M059J (cell line): ENCODE measurements at places on chromosomes 12 and 14.

DNA sequence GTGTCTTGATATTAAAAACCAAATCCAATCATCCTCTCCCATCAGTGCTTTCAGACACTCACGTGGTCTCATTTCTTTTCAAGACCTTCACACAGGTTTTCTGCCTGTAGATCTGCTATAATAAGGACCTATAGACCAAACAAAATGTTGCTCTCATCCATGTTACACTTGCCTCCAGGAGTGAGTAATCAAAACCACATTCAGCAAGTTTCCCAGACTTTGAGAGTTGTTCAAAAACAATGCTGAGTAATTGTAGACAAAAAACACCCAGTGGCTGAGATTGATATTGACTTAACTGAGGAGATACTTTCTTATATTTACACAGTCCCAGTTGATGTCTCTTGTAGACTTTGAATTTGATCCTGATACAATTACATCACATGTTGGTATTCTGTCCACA, 383.1 kb downstream of the TMEM132D start:
- no peak for DNase-seq

DNA sequence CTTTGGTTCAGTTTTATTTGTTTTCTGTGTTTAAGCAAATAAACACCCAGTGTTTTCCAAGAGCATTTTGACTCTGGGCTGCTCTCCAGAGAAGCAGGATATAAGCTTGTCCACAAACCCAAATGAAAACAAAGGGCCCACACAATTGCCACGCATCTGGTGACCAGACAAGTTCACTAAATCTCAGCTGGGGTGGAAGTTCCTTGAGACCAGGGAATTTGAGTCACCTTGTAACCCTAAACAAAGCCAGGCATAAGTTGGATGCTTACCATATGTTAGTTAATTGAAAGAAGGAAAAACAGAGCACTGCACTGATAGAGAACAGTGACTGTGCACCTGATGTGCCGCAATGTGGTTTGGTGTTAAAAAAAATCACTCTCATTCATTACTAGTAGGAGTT, 1.6 kb upstream of the TXNRD1 start:
- DNase-seq: peak; percentile 94

GRCh38 chr12:123971770-123972456, 718 bp downstream of the CCDC92 start:
- DNase-seq: peak; percentile 53

DNA sequence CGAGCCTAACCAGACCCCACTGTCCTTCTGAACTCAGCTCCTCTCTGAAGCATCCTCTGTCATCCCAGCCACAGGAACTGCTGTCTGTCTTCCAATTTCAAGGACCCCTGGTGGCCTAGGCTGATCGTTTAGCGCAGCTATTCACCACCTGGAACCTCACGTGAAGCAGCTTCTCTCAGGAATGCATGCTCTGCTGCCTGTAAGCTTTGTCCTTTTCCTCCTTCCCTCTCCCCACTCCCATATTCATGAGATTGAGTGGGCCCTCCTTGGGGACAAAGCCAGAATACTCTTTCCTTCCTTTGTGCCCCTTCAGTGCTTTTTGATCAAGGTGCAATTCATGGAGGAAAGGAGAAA, 17.2 kb downstream of the DPF3 start:
- no peak for DNase-seq

DNA sequence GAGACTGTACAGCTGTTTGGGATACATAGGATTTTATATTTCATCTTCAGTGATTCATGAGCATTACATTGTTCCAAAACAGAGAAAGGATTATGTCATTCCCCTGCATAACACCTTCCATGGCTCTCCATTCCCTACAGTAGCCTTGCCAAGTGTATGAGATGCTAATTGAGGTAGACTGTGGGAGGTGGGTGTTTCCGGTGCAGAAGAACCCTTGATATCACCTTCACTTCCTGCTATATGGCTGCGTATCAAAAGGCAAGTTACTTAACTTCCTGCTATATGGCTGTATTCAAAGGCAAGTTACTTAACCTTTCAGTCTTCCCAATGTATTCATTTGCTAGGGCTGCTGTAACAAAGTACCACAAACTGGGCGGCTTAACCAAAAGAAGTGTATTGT, 11.2 kb downstream of the FAR2 start:
- no peak for DNase-seq

DNA sequence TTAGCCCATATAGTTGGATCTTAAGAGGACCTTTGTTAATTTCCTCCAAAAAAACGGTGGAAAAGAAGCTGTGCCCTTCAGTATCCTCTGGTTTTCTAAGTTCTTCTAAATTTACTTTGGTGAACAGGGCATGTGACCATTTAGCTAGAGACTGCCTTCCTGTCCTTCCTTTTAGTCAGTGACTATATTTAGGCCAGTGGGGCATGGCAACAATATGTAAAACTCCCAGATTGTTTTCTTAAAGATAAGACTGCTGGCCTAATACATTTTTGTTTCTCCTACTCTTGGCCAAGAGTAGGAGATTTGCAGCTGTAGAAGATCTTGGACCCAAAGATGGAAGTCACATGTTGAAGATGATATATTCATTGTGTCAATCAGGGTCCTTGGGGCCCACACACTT, 325.1 kb upstream of the DCN start:
- DNase-seq: no peak

GRCh38 chr12:40829738-40830144, 137.5 kb downstream of the CNTN1 start:
- DNase-seq: no peak

DNA sequence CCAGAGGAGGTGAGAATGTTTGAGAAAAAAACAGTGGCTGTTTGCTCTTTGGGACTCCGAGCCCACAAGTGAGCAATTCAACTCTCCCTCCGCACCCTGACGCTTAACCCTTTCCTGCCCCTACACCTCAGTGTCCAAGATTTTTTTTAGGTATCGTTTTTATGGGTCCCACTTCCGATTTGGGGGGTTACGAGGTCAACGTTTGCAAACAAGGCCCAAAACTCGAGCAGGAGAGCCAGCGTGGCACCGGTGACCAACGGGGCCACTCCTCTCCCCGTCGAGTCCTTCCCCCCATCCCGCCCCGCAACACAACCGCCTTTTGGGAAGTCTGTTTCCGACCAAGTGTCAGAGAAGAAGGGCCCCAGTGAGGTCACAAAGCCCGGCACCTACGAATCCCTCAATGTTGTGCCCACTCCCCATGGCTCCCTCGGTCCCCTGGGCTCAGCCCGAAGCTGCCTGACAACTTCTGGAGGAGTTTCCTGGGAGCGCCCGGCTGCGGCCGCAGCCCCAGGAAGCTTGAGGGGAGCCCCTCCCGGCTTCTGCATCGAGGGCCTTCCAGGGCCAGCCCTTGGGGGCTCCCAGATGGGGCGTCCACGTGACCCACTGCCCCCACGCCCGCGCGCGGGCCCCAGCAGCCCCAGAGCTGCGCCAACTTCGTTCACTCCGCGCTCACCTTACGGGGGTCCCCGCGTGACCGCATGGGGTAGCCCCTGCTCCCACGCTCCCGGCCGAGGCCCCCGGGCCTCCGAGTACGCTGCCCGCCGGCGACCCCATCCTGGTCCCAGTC, 1.2 kb downstream of the CDK2AP1 start:
- DNase-seq: peak; percentile 30

GRCh38 chr12:40103043-40103442, 2.8 kb downstream of the SLC2A13 start:
- no peak for DNase-seq

DNA sequence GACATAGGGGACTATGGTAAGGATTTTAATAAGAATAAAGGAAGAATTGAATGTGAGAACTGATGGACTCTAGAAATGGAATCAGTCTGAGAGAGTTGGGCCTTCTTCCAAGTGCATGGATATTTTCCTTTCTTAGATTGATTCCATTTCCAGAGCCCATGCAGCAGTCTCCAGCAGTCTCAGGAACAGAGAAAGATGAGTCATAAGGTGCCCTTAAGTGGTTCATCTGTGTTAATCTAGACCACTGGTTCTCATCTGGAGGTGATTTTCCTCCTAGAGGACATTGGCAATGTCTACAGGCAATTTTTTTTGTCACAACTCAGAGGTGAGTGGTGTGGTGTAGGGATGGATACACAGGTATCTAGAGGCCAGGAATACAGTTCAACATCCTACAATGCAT, 25.9 kb downstream of the TRIM9 start:
- DNase-seq: peak; percentile 62

DNA sequence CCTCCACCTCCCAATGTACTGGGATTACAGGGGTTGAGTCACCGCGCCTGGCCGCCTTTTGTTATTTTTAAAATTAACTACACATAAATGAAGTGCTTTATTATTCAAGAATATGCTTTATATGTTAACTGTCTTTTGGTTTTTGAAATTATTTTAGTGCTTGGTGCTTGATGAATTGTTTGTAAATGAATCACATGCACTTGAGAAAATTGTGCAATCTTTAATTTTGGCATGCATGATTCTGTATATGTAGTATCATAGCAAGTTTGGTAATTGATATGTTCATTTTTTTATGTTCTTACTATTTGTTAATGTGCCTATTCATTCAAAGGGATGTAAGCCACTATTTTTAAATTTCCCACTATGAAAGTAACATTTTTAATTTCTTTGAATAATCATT, 440.9 kb downstream of the NAV3 start:
- DNase-seq: no peak

DNA sequence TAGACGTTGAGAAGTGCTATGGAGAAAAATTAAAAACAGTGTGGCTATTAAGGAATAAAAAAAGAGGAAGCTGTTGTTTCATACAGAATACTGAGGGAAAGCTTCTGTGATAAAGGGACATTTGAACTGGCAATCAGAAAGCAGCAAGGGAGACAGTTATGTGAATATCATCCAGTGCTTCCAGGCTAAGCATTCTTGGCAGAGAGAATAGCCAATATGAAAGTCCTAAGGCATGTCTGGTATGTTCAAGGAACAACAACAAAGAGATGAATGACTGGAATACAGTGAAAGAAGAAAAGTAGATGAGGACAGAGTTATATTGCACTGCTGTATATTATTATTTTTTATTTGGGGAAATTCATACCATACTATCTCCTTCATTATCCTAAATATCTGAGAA, 23.9 kb downstream of the SCAF11 start:
- DNase-seq: peak; percentile 43

DNA sequence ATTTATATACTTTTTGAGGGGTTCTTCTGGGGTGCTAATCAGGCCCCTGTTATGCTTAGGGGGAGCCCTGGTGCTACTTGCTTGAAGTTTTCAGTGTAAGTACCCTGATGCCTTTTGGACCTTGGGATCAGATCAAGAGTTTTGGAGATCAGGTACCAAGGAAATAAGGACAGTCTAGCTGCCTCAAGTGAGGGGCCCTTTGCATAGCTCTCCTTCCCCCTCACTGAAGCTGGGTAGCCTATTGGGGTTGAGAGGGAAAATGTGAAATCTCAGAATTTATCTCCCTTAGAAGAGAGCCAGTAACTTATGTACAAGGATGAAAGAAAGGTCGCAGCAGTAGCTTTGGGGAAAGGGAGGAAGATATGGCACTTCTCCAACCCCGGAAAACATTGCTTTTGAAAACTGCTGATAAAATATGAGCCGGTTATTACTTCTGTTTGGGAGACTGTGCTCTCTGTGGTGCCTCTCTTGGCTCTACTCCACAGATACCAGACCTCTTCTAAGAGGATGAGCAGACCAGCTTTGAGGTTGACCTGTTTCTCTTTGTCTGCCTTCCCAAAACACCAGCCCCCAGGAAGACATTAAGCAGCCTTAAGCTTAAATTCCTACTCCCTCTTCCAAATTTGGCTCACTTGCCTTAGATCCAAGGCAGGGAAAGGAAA, 8.8 kb upstream of the AMHR2 start:
- no peak for DNase-seq

DNA sequence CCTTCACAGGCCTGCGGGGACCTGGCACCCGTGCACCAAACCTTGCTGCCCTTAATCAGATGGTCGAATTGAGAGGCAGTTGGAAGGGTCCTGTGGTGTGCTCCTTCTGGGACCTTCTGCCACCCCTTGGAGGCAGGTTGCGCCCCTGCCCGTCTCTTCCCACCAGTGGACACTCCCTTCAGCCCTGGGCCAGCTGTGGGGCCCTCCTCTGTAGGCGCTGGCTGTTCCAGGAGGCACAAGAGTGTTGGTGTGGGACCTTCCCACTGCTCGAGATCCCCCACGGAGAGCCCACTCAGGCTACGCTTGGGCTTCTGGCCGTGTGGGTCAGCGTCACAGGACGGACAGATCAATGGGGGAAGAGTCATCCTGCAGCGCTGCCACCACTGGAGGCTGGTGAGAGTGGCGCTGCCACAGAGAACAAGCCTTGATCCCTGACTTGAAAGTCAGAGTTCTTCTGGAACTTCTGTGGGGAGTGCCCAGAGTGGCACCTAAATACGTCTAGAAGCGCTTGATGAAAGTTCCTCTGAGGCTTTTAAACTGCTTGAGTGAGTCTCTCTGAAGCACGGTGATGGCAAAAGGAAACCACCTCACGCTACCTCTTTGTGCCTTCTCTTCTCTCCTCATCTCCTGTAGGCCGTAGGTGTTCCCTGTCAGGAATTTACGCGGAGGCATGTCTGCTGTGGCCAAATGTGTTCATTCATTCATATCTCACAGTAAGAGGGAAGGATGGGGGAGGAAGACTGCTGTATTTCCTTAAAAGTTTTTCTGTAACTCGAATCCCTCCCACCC, 48.3 kb downstream of the TRAF3 start:
- DNase-seq: no peak

GRCh38 chr12:131466932-131467331, 244.0 kb upstream of the SFSWAP start:
- DNase-seq: no peak

DNA sequence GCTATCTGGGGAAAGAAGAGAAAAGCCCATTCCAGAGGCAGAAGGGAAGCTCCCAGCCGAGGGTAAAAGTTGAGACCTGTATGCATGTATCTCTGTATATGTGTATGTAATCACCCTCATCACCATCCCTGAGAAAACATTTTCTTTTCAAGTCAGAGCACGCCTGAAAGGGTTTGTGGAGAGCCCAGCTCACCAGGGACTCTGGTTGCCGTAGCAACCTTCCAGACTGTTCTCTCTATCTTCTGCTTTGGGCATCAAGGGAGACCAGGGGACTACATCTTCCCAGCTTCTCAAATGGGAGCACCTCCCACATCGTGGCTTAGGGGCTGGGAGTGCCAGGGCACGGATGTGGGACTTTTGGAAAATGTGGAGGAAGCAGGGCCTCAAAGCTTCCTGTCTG, 93.5 kb downstream of the GALNT8 start:
- no peak for DNase-seq

DNA sequence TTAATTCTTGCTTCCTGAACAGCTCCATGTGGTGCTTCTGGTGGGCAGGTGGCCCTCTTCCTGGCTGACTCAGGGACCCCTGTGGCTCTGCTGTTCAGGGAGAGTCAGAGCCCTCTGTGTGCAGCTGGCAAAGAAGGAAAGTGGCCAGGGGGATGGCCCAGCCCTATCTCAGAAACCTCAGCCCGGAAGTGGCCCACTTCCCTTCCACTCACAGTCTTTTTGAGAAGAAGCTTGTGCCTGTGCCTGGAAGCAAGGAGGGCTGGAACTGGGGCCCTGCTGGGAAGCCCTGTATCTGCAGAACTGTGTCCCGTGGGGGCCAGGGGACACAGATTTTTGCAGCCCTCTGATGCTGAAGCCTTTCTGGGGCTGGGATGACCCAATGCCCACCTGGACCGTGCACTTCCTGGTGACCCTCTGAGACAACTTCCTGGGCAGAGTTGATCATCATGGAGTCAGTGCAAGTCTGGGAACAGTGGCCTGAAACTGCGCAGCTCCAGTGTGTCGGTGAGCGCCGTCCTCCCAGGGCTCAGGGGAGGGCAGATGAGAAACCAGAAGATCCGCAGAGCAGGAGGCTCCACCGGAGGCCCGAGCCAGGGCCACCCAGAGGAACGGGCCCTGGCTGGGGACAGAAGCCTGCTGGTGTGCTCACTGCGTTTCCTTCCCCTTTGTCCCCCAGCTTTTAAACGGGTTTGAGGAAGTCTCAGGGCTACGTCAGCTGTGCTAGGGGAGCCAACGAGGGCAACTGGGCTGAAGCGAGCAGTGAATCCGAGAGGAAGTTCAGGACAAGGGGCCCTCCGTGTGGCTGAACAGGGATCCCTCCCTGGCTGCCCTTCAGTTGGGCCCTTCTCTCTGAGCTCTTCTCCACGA, 217.4 kb upstream of the RTL1 start:
- no peak for DNase-seq
